Cerebellar nuclear complex (tissue), 1 donor: ENCODE measurements at places on chromosomes 1 and 21.
A peak's percentile ranks its signal among the peaks of the same experiment; 100 is the strongest.

GRCh38 chr1:155166471-155167165 is 6.5 kb downstream of the KRTCAP2 start:
- DNase-seq = no peak

DNA sequence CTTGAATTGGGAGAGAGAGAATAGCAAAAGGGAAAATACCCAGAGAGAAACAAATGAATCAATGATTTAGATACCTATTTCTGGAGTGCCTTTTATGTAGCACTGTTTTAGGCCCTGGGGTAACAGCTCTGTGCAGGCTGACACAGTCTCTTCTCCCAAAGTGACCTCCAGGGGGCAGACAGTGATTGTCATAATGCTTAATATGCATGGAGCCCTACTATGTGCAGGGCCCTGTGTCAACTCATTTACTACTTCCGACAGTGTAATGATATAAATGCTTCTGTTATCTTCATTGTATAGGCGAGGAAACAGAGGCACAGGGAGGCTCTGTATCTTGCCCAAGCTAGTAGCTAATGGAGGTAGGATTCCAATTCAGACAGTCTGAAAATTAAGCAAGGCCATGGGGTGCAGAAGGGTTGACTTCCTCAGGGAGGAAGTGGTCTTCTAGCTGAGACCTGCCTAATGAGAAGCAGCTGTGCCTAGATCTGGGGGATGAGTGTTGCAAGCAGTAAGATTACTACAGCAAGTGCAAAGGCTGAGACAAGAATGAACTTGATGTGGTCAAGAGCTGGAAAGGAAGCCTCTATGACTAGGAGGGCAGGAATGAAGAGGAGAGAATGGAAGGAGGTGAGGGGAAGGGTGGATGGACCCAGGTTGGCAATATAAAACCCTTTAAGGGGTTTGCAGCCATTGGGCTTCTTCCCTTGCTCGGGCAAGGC is 16.2 kb upstream of the SERINC2 start:
- DNase-seq = no peak

- no peak for DNase-seq
These were observed 2.4 kb downstream of the ID3 start for GRCh38 chr1:23556635-23557470.

- peak; percentile 89 for DNase-seq
These were observed 17.7 kb downstream of the TEX38 start for GRCh38 chr1:46689356-46689755.

DNA sequence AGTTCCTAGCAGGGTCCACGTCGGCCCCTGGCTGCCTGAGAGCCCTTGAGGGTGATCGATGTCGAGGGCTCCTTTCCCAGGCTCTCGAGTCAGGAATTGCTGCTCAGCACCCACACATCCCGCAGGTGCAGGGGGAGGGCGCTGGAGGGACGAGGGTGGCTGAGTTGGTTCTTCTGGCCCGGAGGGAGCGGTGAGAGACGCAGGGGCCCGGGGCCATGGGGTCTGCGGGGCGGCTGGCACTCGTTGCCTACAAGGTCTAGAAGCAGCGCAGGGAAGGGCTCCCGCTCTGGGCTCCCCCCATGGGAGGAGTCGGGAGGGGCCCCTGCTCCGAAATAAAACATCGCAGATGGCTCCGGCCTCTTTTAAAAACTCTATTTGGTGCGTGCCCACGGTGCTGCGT is 18.2 kb downstream of the PANK4 start:
- no peak for DNase-seq

- no peak for DNase-seq
These were observed 59.6 kb downstream of the HSF2BP start for GRCh38 chr21:43599728-43600127.

- no peak for DNase-seq
These were observed 159.7 kb downstream of the HIVEP3 start for GRCh38 chr1:41758904-41759548.

GRCh38 chr1:33524586-33524985 is 52.1 kb downstream of the ZSCAN20 start:
- DNase-seq = no peak

- DNase-seq = no peak
These were observed 773 bp downstream of the RABIF start for GRCh38 chr1:202888221-202888530.

DNA sequence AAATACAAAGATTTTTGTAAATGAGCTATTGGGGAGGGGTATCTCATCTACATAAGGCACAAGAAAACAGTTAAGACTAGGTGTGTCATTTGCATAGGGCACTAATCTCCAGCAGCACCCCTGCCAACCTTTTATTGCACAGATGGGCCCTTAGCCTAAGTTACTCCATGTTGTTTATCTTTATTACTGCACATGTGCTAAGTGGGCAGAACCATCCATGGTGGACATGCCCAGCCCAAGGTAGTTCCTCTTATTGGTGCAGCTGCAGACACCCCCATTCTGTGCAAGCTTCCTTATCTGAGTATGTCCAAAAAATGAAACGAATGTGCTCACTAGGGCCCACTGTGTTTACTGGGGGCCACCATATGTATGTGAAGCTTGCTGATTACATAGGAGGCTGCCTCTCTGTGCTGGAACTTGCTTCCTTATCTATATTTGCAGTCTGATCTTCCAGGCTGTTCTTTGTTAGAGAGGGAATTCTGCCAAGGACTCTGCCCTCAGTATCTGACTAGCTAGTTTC is 77.3 kb upstream of the NEK7 start:
- DNase-seq = no peak

GRCh38 chr1:211632117-211632807 is 43.2 kb downstream of the NEK2 start:
- no peak for DNase-seq
